ENCODE measurements at places on chromosomes 11 and 22.
A peak's percentile ranks its signal among the peaks of the same experiment; 100 is the strongest.

GRCh38 chr11:46724088-46724487 lies 5.1 kb downstream of the F2 start:
- DNase-seq, result no peak

- no peak for DNase-seq
Measured at GRCh38 chr11:88454881-88455280, 117.3 kb upstream of the CTSC start.

DNA sequence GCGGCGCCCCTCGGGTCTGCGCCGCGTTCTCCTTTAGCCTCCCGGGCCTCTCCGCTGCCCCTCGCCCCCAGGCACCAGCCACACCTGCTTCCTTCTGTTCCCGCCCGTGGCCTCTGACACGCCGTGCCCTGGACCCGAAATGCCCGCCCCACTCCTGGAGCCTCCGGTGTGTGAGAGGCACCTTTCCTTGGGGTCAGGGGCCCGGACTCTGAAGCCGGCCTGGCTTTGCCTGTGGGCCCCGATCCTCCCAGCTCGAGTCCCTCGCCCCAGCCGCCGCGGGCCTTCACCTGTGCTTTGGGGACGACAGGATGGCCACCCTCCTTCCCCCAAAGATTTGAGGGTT lies 661 bp upstream of the CDPF1 start:
- no peak for DNase-seq

DNA sequence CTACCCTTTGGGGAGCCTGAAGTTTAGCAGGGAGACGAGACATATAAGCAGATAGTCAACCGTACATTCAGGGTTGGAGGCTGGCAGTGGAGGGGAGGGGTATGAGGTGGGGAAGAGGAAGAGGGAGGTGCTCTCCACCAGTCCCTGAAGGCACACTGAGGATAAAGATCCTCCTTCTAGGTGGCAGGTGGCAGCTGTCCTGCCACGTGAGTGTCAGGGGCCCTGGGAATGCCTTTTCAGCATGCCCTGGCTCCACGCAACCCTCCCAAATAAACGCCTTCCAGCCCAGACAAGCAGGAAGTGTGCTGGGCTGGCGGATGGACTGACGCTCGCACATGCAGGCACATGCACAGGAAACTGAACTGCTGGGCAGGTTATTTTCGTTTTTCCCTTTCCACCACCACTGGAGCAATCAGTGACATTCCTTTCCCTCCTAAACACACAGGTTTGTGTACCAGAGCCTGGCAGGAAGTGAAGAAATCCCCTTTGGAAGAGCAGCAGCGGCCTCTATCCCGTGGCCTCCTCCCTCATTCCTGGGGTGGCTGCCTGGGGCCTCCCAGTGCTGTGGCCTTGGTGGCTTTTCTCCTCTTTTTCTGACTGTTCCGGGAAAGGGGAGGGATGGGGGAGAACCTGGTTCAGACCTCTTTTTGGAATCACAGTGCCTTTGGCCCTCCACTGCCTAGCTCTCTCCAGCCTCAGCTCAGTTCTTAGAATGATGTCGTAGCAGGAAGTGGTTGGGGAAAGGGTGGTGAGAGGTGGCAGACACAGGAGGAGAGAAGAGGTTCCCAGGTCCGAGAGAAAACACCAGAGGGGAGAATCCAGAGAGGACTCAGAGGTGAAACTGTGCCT lies 157.0 kb upstream of the TIMP3 start:
- DNase-seq, result peak; percentile 99

GRCh38 chr11:23727387-23727786 lies 769.5 kb upstream of the LUZP2 start:
- no peak for DNase-seq

- peak; percentile 91 for DNase-seq
Measured at GRCh38 chr11:72821920-72822799, 7.9 kb downstream of the ATG16L2 start.
